Nucleus accumbens (tissue), 56 donors: ENCODE measurements at places on chromosomes 3 and 15.

GRCh38 chr3:12966847-12967605 lies 106.2 kb downstream of the IQSEC1 start:
- DNase-seq, result no peak

DNA sequence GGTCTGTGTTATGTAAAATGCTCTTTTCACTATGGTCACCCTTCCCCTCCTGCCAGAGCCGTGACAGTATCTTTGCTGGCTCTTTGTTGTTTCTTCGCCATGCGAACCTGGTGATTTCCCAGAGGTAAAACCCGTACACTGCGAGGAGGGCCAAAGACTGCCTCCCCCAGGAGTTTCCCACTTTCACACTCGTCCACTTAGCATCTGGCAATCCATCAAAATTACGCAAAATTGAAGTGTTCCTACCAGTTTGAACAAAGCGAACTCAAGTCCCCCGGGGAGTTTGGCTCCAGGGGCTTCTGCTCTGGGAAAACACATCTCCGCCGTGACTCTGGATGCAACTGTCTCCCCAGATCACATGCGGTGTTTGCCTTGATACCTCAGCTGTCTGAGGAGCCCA lies 239.9 kb downstream of the FAM43A start:
- no peak for DNase-seq

GRCh38 chr15:83110381-83110780 lies 2.9 kb downstream of the TM6SF1 start:
- no peak for DNase-seq

- no peak for DNase-seq
These were observed 23.7 kb downstream of the ALPK3 start for GRCh38 chr15:84840741-84841429.

DNA sequence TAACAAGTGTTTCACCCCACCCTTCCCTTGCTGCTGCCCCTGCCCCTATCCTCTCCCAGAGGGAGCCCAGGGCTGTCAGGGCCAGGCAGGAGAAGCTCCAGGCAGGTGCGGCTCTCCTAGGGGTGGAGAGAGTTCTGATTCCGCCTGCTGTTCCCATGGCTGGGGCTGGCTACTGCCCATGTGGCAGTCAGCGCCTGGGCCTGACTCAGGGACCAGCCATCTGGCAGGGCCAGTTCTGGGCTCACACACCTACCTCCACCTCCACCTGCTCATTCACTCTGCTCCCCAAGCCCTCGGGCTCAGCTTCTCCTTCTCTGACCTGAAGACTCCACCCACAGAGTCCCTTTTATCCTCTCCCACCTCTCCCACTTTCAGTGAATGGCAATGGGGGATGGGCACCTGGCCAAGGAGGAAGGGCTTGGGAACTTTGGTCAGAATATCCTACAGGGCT lies 23.4 kb downstream of the AMOTL2 start:
- no peak for DNase-seq

- no peak for DNase-seq
These were observed 712.7 kb upstream of the LMCD1 start for GRCh38 chr3:7788881-7789280.

DNA sequence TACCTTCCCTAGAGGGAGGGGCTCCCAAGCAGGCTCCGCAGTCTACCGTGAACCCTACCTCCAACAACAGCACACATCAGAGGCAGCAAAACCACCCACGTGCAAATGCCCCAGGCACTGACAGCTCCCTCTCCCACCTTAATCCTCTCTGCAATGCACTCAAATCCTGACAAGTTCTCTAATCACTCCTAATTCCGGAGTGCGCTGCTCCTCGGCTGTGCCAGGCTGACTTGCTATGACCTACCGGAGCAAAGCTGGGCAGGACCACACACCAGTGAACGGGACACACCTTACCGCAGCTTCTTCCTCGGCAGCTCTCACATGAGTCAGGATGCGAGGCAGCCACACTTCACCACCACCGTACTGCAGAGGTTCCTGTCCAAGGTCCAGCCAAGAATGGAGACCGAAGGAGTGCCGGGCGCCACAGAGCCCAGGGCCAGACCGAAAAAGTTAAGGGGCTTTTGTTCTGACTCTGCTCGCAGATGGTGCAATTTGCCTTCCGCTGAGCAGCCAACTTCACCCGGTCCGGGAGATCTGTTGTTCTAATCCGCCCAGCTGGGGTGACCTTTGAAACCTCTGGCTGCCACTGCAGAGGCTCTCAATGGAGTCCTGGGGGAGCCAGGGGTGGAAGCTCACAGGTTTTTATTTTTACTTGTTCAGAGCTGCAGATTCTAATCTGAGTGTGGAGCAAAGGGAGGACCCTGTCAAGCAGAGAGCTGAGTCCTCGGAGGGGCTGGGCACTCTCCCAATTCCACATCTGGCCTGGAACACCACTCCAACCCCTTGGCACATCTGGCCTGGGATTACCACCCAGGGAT lies 84.4 kb downstream of the MYLK start:
- no peak for DNase-seq

DNA sequence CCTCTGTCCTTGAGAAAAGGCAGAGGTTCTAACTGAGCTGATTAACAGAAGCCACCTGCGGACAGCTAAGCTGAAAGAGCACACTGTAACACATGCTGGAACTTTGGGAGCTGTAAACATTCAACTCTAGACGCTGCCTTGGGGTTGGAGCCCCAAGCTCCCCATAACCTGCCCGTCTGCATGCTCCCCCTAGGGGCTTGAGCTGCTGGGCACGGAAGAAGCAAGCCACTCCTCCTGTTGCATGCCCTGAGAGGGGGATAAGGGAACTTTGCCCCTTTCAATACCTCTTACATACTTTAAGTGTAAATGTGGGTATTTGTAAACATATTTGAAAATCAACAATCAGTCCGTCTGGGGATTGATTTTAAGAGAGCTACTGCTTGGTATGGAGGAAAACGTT lies 188.4 kb downstream of the ADAMTSL3 start:
- DNase-seq, result no peak

GRCh38 chr15:76439542-76439941 lies 103.0 kb downstream of the ISL2 start:
- DNase-seq, result no peak

DNA sequence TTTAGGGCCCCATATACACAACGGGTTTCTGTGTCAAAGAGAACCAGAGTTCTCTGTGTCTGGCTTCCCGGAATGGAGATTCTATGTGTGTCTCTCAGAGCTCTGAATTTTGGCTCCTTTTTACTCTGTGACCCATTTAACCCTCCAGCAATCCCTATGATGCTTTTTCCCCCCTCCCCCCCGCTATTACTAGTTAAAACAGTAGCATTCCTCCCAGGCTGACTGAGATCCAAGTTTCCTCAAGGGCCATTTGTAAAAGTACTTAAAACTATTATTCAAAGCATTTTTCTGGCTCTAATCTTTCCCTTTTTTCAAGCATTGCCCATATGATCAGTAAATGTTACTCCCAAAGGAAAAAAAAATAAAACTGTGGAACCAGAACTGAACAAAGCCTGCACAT lies 6.6 kb upstream of the STAC start:
- DNase-seq, result no peak

DNA sequence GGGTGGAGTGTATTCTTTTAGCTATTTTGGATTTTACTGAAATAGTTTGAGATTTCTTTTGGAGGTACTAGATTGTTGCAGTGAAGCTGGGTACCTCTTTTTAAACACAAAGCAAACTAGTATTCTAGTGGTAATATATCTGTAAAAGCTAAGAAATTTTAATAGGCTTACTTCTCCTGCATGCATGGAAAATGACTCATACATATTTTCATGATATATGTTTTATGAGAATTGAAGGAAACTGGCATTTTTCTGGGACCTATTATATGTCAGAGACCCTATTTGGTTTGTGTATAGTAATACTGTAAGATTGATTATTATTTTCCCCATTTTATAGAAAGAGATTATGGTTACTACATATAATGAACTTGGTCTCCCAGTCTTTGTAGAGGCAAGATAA lies 851.0 kb downstream of the DIPK2A start:
- no peak for DNase-seq

- DNase-seq, result no peak
These were observed 32.8 kb downstream of the TKT start for GRCh38 chr3:53223025-53223424.

GRCh38 chr3:32888739-32889138 lies 62.7 kb upstream of the CCR4 start:
- DNase-seq, result no peak

- peak; percentile 14 for DNase-seq
These were observed 32.4 kb upstream of the SLC6A11 start for GRCh38 chr3:10783360-10784351.

GRCh38 chr3:69458803-69459365 lies 73.0 kb upstream of the FRMD4B start:
- no peak for DNase-seq

GRCh38 chr3:100400780-100401673 lies at the start of the genes LNP1 and TOMM70:
TSS of gene LNP1 (plus strand) at chr3:100401539. CDS start at chr3:100429730, 28,191 bp downstream.
TSS of gene TOMM70 (minus strand) at chr3:100401089. CDS start at chr3:100400949, 140 bp downstream.
- DNase-seq, result peak; percentile 98

DNA sequence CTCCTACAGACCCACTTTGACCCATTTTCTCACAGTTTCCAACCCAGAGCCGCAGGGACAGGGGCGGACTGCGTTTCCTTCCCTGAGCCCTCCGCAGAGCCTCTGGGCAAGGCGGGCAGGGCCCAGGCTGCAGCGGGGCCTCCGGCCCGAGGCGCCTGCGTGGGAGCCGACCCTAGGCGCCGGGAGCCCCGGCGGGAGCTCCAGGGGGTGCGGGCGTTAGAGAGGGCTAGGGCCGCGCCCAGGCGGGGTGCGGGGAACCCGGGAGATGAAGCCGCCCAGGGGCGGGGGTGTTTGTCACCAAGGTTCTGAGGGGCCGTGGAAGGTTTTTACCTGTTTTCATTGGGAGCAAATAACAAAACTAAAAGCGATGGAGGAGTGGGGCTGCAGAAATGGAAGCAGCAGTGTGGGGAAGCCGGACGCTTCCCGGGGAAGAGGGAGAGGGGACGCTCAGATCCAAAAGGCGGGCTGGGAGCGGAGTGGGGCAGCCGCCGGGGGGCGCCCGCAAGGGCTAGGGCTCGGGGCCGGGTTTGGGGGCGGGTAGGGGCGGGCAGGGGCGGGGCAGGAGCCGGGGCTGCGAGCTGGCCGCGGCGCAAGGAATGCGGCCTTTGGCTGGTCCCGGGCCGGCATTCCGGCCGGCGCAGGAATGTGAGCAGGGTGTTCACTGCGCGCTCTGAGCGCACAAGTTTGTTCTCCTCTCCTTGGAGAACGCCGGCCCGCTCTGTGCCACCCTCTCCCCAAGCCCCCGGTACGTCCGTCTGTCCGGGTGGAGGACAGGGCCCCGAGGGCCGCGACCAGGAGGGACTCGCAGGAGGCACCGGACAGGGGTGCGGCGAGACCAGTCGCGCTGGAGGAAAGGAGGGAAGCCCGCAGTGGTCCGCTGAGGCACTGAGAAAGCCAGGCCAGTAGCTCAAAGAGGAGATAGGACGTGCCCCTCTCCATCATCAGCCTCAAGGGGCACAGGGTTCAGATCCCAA lies 61.1 kb downstream of the AMOTL2 start:
- DNase-seq, result no peak

GRCh38 chr15:58269455-58270414 lies 131.6 kb downstream of the AQP9 start:
- DNase-seq, result peak; percentile 5

DNA sequence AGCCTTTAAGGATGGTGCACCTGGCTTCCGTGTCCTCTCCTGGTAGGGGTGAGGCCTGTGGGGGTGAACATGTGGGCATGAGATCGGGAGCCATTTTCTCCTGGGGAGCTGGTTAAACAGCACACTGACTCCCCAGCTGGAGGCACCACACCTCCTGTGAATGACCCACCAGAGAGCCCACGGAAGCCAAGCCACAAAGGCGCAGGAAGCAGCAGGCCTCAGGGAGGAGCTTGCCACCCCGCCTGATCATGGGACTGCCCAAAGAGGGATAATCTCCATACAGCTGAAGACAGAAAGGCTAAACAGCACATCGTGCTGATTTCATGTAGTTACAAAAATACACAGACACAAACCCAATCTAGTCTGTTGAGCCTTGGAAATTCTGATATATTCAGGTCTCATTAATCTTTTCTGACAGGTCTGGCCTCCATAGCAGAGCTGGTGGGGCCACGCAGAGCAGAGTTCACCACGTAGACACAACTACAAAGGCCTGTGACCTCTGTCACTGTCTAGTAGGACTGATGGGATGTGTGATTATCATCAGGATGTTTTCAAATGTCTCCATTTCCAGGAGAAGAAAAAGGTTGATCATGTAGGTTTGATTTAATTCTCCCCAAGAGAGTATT lies 75.2 kb downstream of the DUT start:
- no peak for DNase-seq

DNA sequence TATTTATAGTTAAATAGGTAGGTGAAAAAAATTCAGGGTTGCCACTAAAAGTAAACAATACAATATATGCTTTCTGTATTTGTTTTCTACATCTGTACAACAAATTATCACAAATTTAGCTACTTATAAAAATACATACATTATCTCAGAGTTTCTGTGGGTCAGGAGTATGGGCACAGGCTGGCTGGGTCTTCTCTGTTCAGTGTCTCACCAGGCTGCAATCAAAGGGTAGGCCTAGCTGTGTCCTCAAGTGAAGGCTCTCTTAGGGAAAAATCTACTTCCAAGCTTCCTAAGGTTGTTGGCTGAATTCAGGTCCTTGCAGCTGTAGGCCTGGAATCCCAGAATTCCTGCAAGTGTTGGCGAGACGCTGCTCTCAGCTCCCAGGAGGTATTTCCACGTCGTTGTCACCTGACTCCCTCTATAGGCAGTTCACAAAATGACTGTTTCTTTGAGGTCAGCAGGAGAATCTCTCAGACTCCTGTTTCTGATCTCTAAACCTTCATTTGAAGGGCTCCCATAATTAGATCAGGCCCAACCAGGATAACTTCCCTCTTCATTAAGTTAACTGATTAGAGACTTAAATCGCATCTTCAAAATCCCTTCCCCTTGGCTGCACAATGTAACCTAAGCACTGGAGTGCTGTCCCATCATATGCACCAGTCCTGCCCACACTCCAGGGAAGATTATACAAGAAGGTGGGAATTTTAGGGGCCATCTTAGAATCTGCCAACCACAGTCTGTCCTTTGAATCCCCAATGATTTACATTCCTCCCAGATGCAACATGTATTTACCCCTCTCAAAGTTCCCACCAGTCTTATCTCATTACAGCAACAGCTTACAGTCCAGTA lies 296.6 kb downstream of the SUCLG2 start:
- no peak for DNase-seq

- DNase-seq, result no peak
These were observed 12.4 kb downstream of the PLA2G4F start for GRCh38 chr15:42143866-42144625.

DNA sequence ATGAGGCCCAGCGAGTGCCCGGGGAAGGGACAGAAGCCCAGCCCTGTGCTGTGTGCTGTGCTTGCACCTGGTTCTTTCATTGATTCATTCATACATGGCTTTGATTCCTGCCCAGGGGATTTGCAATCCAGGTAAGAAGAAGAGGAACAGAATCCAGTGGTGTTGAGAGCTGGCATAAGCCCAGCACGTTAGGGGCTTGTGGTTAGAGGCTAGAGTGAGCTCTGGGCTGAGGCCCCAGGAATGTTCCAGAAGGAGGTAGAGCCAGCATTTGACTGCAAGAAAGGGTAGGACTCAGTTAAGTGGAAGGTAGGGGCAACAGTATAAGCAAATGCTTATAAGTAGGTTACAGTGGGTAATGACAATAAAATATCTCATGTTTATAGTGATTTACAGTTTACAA lies 2.3 kb downstream of the VWA5B2 start:
- no peak for DNase-seq

- no peak for DNase-seq
These were observed 5.5 kb downstream of the TATDN2 start for GRCh38 chr3:10253731-10254130.

GRCh38 chr3:80889535-80889934 lies 871.9 kb downstream of the GBE1 start:
- no peak for DNase-seq
